ENCODE measurements at places on chromosomes 3 and 15.

DNA sequence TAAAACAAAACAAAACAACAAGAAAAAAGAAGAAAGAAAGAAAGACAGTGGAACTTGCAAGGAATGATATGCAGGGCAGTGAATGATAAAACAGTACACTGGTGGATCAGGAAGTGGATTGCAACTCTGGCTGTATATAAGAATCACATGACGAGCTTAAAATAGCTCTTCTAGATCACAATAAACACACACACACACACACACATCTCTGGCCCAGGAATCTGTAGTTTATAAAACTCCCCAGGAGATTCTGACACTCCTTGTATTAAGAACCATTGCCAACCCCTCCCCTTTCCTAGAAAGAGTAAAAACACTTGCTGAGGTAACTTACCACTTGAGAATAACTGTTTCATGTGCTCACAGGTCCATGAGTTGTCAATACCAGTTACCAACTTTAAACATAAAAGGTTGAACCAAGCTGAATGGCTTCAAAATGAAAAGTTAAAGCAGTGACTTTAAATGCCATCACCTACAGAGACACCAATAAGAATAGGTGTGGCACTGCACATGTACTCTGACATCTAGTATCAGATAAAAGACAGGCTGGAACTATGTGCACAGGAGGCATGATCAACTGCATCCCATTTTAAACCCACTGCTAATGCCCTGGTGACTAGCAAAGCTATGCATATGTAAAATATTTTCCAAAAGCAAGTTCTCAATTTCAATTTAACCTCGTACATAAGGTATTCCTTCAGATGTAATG is 3.9 kb downstream of the CPOX start:
- no peak for DNase-seq

DNA sequence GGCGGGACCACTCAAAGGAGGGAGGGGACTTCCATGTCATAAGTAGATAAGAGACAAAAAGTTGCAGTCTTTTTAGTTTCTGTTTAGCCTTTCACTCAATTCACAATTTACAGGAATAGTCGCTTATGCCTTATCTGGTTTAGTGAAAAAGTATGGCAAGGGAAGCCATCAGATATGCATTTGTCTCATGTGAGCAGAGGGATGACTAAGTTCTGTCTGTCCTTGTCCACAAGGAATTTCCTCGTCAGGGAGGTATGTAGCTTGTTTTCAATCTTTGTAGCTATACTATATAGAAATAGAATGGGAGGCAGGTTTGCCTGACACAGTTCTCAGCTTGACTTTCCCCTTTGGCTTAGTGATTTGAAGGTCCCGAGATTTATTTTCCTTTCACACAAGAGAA is 882.8 kb downstream of the NAALADL2 start:
- no peak for DNase-seq

DNA sequence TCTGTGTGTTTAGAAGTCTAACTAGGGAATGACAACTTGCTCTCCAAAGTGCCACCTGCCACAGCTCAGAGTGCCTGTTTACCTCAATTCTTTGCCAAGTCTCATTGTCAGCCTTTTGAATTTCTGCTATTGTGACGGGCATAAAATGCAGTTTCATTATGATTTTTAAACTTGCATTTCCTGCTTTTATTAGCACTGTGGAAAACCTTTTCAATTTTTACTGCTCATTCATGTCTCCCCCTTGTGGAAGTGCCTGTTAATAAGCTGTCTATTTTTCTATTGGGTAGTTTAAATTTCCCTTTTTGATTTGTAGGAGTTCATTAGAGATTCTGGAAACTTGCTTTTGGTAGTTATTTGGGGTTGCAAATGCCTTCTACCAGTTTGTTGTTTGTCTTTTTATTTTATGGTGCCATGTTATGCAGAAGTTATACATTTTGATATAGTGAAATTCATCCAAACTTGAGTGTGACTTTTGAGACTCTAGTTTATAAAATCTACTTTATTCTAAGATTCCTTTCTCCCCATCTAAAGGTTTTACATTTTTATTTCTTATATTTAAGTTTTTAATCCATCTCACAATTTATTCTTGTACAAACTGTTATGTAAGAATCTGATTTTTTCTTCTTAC is 53.9 kb upstream of the FRMD4B start:
- DNase-seq: no peak

DNA sequence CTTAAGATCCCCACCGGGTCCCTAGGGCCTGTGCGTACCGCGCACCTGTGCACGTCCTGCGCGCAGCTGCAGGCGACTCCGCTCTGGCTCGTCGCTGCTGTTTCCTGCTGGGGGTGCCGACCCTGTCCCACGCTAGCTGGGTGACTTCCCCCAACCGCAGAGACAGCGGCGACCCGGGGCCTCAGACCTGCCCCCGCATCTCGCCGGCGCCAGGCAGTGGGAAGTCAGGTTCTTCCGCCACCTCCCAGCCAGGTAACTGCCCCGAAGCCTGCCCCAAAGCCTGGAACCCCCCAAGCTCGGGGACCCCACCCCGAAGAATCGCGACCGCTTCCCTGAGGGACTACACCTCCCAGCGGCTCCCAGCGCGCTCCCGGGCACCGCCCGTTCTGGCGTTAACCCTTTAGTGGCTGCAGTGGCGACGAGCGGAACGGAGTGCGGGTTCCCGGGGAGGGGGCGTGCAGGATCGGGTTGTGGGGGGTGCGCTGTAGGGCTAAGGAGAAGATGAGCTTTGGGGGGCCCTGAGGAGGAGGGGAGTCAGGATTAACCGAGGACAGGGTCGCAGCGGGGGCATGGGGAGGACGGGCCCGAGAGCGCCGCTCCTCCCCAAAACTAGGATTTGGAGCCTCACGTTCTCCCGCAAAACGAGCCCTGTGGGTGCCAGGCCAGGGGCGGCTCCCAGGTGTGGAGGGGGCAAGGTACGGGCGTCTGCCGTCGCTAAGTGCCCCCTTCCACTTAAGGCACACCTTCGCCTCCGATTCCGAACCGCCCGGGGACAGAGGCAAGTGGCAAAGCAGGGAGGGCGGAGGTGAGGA is 589 bp downstream of the NEIL1 start:
- DNase-seq: peak; percentile 61

Data from stimulated activated CD4-positive, alpha-beta T cell treated with anti-CD3 and anti-CD28 coated beads, Interleukin-15, amount 100 ng/mL, for 24 hours (primary cell).